ENCODE measurements at places on chromosomes 4 and X. TPM values are rescaled to one million over a fixed set of nuclear protein-coding genes. Genes with fewer than 3 reads are reported as not detected.

Gene SLC39A8
- total RNA-seq, result 50.5 TPM

Gene SYNPO2
- total RNA-seq, result 10.9 TPM

DNA sequence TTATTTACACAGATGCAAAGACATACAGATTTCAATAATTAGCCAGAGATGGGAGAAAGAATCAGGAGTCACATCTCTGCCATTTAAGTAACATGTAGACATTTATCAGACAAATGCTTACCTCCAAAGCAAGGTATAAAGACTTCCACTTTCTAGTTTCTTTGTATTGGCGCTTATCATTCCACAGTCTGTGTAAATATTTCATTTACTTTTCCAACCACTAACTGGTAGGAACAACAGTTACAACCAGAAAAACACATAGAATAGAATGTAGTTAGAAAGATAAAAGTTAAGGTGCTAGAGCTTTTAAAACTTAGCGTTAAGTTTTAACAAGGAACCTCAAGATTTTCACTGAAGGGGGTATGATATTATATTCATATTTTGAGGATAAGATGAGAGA lies 40.9 kb upstream of the UGT2B4 start:
- no peak for DNase-seq
- no peaks in the 10 kb centered on the region for H3K36me3 ChIP-seq
- no peaks in the 10 kb centered on the region for H3K27me3 ChIP-seq
- peak overlapping the region; percentile 12 for H3K27ac ChIP-seq

- peaks cover 3% of the 10 kb centered on the region for H3K36me3 ChIP-seq
- no peak for DNase-seq
- H3K4me1 ChIP-seq, result no peaks in the 10 kb centered on the region
- no peak overlapping the region for H3K4me3 ChIP-seq
These were observed 82.1 kb downstream of the ALPK1 start for GRCh38 chr4:112379306-112379705.

GRCh38 chr4:76083386-76083988 lies 9.0 kb downstream of the ART3 start:
- no peaks in the 10 kb centered on the region for H3K36me3 ChIP-seq
- H3K27me3 ChIP-seq, result no peaks in the 10 kb centered on the region
- no peaks in the 10 kb centered on the region for H3K4me1 ChIP-seq
- DNase-seq, result no peak
- no peak overlapping the region for H3K4me3 ChIP-seq

GRCh38 chr4:153962311-153963039 lies 173.6 kb upstream of the SFRP2 start:
- no peak overlapping the region for H3K27ac ChIP-seq
- no peaks in the 10 kb centered on the region for H3K4me1 ChIP-seq
- no peak overlapping the region for H3K4me3 ChIP-seq

Data from liver (tissue), 10 donors.